ENCODE measurements at places on chromosomes 3 and 15.

DNA sequence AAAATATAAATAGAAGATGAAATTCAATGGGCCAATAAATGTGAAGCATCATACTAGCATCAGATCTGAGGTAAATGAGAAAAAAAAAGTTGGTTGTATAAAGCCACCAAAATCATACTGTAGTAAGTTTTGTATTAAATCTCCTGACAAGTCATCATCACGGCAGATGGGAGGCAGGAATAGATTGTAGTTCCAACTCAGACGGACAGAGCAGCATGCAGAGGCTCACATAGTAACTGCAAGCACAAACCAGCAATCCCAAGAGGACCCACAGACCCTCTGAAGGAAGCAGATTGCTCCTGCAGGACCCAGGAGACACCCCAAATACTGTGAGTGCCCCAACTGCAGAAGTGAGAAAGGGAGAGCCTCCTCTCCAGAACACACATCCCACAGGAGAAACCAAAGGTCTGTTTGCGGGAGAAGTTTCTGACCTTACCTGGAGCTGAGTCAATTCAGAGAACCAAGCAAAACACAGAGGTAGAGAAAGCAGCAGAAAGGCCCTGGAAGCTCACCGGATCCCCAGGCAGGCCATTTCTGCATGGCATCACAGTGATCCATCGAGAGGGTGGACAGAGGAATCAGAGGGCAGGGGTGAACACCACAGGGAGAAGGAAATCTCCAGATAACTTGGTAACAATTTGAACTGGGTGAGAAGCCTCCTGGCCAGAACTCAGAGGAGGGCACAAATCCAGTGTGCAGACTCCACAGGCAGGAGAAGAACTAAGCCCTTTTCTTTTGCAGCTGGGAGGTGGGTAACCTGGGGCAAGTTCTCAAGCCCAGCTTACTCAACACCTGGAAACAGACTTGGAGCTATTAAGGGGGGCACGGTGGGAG, 141.6 kb upstream of the ARHGEF26 start:
- DNase-seq, result no peak

- DNase-seq, result no peak
Observed at GRCh38 chr3:114411190-114411668, 117.4 kb downstream of the TIGIT start.

DNA sequence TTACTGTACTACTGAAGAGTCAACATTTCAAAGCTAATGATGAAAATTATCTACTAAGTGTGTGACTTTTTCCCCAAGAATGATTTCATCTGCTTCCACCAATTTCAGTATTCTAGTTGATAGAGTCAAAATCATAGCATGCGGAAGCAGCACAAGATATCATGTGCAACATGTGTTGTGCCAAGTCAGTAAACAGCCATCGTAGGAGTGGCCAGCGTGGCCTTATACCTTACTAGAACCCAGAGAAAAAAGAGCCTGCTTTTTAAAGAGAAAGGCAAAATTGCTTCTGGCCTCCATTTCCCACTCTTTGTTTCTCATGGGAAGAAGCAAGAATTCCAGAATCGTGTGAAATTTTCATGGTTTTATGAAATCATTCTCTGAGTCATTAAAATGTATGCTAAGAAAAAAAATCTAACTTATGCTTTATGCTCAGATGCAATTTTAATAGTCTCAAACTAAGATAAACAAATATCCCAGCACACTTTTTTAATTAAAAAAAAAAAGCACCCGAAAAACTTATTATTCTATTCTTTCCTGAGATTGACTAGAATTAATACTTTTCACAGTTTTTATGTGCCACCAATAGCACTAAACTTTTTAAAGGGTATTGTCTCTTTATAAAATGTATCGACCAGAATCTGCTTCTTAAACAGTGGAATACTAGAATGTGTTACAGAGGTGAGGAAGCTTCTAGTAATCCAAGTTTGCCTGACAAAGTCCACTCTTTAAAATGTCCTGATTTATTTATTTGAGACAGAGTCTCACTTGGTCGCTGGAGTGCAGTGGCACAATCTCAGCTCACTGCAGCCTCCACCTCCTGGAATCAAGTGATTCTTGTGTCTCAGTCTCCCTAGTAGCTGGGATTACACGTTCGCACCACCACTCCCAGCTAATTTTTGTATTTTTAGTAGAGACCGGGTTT, 87.3 kb downstream of the MBNL1 start:
- no peak for DNase-seq

DNA sequence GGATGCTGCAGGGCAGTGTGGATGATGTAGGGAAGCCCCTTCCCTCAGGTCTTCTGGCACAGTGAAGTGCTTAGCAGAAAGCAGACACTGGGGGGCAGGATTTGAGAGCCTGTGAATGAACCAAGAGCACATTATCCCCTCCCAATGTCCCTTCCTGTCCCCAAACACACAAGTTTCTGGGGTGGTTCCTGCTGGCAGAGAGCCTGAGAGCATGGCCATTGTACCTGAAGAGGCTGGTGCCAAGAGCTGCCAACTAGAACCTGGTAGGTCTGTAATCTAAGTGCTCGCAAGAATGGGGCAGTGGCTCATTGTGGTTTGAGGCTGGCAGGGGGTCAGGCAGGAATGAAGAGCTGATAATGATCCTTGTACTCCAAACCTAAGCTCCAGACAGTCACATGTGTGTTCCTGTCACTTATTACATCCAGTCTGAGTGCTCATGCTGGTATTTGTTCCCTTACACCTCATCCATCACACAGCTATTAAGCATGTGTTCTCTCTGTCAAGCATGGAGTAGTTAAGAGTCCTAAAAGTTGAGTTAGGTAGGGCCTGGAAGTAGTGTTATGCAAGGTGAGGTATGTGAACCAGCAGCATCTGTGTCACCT, 6.7 kb upstream of the CCR1 start:
- no peak for DNase-seq

DNA sequence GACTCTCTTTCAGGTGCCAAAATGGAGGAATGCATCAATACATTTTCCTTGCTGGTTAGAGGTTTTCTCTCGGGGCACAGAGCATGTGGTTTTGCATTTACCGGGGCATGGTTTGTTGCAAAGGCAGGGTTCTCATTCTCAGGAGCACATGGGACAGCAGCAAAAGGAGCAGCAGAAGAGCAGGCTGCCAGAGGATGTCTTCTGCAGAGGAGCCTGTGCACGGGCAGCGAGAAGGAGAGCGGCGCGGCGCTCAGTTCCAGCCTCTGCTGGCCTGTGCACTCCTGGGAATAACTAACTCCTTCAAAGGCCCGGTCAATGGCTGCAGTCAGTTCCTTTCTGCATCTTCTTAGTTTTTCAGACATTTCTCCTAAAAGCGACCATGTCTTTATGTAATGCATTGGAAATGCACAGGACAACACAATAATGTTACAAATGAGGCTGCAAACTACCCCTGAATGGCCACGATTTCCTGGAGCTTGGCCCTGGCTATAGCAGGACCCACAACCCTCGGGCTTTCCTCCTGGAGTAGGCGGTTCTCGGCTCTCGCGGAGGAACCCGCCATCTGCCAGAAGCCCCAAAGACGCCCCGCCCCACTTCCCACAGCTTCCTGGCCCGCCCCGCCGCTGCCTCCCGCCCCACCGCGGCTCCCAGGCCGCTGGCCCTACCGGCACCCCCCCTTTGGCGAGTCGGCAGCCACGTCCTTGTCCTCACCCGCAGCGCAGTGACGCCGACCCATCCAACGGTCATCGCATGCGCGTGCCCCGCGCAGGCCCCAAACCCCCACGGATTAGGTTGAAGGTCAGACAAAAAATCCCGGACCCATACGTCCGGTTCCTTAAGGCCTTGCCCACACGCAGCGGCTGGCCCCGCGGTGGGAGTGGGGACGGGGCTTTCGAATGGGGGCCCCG, at the start of gene C3orf62:
TSS of gene C3orf62 (minus strand) at position 758 of the 908 bp plus-strand sequence. CDS start at position 398, 360 bp downstream.
- peak; percentile 84 for DNase-seq

GRCh38 chr3:50320853-50321335, 1.7 kb downstream of the HYAL2 start:
- DNase-seq, result peak; percentile 79

DNA sequence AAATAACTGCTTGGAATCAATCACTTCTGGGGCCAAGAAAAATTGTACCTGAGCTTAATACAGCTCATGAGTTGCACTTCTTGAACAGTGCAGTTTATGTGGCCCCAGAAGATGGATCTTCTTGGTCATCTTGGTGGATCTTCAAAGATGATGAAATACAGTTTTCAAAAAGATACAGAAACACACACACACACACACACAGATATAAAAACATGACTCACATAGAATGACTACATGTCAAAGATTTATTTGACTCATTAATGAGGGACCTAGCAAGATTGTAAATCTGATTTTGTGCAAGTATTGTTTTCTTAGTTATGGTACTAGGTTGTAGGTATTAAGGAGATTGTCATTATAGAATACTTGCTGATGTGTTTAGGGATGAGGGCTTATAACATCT, 32.6 kb downstream of the PDCD6IP start:
- no peak for DNase-seq

DNA sequence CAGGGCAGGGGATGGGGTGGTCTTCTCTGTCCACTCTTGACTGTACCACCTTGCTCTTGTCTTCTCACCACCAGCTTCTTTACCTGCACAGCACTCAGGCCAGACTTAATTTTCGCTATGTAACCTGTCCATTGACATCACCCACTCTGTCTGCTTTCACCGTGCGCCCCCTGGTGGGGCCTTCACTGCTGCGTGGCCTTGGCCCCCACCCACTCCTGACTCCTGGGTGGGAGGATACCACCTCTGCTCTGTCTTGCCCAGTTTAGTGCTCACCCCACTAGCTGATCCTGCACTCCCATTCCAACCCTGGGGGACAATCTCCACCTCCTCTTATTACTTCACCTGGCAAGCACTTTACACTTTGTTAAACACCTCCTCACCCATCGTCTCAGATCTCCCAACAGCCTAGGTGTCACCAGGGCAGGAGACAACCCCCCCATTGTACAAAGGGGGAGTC, 17.7 kb downstream of the PTH1R start:
- peak; percentile 84 for DNase-seq

GRCh38 chr15:65914386-65914785, 45.1 kb downstream of the RAB11A start:
- no peak for DNase-seq

DNA sequence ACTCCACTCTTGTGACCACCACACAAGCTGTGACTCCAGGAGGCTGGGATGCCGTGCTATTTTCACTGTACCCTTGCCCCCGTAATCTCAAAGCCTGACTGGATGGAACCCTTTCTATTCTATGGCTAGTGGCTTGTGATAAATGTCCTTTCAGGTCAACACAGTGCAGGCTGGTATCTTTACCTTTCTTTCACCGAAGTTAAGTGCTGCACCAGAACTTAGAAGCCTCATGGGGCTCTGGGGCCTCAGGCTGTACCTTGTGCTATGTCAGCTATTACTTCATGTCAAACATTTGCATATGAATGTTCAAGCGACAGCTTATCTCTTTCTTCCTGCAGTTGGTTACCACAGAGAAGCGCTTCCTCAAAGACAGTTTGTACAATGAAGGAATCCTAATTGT, 66.8 kb downstream of the RPL39L start:
- no peak for DNase-seq

DNA sequence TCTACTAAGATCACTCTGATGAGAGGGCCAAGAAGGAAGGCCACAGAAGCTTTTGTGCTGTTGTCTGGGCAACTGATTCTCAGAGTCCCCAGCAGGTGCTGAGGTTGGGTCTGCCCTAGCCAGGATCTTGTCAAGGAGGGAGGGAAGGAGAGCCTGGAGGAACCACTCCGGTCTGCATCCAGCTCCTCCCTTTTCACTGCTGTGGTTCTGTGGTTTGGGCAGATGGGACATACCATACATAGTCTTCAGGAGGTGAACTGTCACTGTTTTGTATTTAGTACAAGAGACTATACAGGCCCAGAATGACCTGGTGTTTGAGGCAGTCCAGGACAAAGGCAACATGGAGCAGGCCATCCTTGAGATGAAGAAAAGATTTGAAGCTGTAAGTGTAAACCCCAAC, 21.9 kb downstream of the C3orf62 start:
- no peak for DNase-seq

GRCh38 chr3:160163229-160163878, 61.9 kb upstream of the C3orf80 start:
- DNase-seq, result no peak

- DNase-seq, result no peak
Observed at GRCh38 chr15:58552505-58553364, 120.9 kb downstream of the LIPC start.

GRCh38 chr3:179421500-179421899, 29.8 kb downstream of the GNB4 start:
- no peak for DNase-seq

GRCh38 chr3:37386627-37387230, 212.3 kb upstream of the LRRFIP2 start:
- DNase-seq, result no peak

- DNase-seq, result no peak
Observed at GRCh38 chr15:49314716-49315115, 108.3 kb upstream of the FGF7 start.

DNA sequence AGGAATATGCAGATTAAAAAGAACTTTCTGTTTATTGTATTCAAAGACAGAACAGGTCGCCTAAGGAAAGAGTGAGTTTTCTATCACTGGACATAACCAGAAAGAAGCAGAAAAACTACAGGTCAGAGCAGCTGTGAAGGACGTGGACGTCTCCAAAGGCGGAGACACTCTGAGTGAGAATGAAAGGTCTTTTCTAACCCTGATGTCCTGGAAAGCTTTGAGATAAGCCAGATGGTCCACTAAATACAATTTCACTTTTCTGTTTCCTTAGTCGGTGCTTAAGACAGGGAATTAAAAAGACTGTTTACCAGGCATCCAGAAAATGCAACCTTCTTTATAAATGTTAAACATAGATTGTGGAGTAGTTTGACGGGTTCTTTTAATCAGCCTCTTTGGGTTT, 360.4 kb downstream of the FGF12 start:
- no peak for DNase-seq

GRCh38 chr15:25900431-25900830, 37.3 kb upstream of the ATP10A start:
- no peak for DNase-seq

GRCh38 chr3:133268726-133269134, 131.1 kb upstream of the BFSP2 start:
- no peak for DNase-seq

DNA sequence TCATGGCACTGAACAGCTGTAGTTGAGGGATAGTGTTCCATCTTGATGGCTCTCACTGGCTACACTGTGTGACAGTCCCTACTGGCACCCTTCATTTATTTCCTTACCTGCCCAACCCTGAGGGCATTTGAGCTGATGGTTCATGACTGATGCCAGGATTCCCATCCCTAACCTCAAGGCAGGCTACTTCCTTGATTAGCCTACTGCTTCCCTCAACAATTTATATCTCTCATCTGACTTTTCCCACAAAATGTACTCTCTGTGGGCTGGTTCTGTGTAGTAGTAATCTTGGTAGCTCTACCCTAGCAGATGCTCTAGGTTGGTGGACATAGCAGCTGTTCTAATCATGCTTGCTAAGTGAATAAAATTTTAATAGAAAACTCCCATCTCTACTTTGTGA, 106.0 kb downstream of the THRB start:
- no peak for DNase-seq

GRCh38 chr15:83745771-83746170, 91.8 kb downstream of the ADAMTSL3 start:
- no peak for DNase-seq

GRCh38 chr15:94235646-94236045, 4.3 kb downstream of the MCTP2 start:
- DNase-seq, result no peak

All from CD4-positive, alpha-beta T cell treated with Interleukin-6 for 4 hours (primary cell).